AG09319 (cell line): ENCODE measurements at places on chromosomes 5 and 9.

- no peak for DNase-seq
Measured at GRCh38 chr5:173089581-173089980, 33.4 kb downstream of the CREBRF start.

- DNase-seq = no peak
Measured at GRCh38 chr5:149682532-149683075, 47.5 kb upstream of the PPARGC1B start.

GRCh38 chr5:31825518-31826068 is 186.7 kb downstream of the PDZD2 start:
- DNase-seq = peak; percentile 15

GRCh38 chr5:140146523-140146842 is 20.7 kb downstream of the IGIP start:
- DNase-seq = no peak

- DNase-seq = no peak
Measured at GRCh38 chr9:133003071-133003461, 24.6 kb downstream of the GFI1B start.

DNA sequence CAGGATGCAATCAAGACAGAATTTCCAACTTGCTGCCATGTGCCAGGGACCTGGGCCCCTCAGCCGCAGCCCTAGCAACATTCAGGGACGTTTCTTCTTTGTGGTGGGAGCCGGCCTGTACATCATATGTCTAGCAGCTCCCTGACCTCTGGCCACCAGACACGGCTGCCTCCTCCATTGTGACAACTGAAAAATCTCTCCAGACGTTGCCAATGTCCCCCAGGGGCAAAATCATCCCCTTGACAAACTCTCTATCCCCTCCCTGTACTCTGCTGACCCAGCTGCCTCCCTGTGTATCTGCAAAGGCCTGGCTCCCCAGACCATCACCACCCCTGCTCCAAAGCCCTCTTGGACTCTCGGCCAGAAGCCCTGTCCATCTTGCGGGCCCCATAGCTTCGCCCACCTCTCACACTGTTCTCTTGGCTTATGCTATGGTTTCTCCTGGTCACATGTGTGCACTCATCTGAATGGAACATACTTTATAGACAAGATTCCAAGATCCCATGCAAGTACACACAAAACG is 40.8 kb downstream of the BICD2 start:
- DNase-seq = no peak

DNA sequence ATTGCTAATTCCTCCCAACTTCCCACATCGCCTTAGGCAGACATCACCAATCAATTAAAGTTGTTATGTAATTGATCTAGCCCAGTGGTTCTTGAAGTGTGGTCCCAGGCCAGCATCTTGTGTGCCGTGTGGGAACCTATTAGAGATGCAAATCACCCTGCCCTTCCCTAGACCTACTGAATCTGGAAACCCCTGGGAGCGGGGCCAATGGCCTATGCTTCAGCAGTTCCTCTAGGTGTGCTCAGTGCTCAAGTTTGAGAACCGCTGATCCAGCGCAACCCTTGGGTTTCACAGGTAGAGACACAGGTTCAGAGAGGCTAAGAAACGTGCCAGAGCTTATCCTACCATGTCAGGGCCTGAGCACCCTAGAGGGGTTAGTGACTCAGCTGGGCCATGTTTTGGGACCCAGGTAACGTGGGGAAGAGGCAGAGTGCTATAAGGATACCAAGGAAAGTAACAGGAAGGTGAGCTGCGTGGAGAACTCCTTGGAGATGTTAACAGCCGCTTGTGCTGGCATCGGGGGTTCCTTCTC is 4.4 kb downstream of the SLC34A1 start:
- no peak for DNase-seq

DNA sequence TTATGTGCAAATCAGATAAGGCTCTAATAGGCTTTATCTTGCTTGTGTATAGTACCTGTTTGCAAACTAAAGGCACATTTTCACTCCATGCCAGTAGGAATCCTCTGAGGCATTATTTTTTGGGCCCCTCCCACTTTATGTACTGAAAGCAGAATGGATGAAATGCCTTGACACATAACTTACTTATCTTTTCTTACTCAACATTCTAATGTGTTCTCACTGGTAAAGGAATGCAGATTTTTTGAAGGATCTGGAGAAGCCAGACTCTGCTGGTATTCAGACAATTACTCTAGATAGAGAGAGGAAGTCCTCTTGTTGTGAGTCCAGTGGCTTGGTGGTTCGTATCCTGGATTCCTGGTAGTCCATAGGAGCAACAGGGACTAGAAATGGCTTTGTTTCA is 336.7 kb downstream of the CCDC171 start:
- DNase-seq = no peak

DNA sequence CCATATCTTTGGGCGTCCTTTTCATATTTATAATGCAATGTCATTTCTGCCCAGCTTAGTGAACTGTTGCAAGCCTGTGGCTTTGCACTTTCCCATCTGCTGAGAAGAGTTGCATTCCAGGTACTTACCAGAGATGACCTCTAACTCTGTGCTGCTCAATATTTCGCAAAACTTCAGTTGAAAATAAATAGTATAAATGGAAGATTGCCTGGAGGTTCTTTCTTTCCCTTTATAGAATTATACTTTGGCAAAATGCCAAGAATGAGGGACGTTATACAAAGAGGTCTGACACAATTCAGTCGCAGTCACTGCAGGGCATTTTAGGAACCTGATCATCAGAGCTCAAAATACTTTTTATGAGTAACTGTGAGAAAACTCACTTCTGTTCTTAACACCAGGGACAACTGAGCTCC is 18.9 kb upstream of the VLDLR start:
- no peak for DNase-seq

DNA sequence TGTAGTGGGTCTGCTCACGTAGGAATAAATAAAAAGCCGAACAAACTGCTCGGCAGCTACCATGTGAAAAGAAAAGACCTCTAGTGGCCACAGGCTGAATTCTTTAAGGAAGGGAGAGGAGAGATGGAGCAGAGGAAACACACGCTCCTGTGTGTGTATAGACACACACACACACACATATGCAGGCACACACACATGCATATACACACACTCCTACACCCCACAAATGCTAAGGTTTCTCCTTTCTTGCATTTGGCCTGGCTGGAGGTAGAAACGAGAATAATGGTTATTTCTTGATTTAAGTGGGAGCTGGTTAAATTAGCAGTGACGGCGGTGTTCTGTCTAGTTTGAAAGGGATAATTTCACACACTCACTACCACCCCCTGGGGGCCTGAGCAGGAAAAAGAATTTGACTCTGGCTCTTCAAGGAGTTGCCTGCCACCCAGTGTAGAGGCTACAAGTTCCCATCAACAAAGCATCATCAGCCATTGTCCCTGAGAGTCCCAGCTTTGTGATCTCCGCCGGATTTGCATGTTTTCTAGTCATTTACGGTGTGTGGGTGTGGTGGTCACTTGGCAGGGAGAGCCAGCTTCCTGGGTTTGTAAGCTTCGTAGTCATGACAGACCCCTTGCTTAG is at the start of gene INSYN2B:
INSYN2B (minus strand) TSS at position 78 of the 636 bp plus-strand sequence. CDS start 96,597 bp downstream, outside the sequence.
- DNase-seq = peak; percentile 66

- DNase-seq = no peak
Measured at GRCh38 chr5:80752427-80752826, 97.6 kb upstream of the DHFR start.

DNA sequence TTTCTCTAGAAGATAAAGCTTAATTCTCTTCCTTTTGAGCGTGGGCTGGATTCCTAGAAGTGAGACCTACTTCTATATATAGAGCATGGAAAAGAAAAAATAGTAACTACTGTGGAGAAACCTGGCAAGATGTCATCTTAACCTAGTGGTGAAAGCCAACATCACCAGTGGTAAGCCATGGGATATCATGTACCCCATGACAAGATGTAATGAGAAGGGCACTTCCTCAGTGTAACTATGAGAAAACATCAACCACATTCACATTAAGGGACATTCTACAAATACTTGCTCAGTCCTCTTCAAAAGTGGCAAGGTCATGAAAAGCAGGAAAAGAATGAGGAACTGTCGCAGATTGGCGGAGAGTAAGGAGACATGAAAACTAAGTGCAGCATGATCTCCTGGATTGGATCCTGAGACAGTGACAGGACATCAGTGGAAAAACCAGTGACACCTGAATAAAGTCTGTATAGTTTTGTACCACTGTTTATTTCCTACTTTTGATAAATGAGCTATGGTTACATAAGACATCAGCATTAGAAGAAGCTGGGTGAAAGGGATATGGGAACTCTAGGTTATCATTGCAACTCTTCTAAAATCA is 65.4 kb downstream of the PRRC1 start:
- no peak for DNase-seq

GRCh38 chr5:72760259-72760658 is 56.2 kb upstream of the TNPO1 start:
- no peak for DNase-seq

DNA sequence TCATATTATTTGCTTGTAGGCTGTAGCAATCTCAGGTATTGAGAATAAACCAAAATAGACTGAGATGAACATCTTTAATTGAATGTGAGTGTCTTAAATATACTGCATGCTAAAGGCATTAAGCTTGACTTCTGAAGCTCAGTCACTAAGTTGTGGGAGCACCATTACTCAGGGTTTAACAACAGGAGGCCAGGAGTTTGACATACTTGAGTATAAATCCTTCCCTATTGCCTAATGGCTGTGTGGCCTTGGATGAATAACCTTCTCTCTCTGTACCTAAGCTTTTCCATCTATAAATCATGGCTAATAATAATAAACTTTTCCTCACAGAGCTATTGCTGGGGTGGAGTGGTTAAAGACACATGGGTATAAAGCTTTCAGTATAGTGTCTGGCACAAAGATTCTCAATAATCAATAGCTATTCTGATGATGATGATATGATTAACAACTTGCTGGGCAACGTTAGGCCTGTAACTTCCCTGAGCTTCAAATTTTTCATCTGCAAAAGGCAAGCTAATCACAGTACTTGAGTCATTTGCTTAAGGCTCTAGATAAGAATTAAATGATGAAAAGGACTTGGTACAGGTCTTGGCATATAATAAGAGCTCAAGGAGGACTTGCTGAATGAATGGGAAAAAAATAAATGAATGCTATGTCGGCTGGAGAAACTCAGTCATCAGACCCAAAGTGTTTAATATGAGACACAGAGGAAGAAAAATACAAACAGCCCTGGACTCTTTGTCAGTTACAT is 174.0 kb upstream of the IL12B start:
- DNase-seq = no peak

DNA sequence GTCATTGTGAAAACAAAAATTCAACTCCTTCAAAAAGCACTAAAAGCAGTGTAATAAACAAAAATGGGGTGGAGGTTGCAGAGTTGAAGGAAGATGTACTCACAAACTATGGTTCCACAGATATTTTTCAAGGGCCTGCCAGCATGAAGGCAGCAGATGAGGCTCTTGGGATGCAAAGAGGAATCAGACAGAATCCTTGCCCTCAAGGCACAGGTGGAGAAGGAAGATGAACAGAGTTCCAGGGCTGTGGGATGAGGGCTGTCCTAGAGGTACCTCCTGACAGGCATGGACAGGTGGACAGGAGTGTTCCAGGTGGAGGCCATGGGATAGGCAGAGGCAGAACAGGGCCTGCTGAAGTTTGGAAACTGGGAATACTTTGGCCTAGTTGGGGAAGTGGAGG is 140.5 kb upstream of the ANKH start:
- DNase-seq = no peak

DNA sequence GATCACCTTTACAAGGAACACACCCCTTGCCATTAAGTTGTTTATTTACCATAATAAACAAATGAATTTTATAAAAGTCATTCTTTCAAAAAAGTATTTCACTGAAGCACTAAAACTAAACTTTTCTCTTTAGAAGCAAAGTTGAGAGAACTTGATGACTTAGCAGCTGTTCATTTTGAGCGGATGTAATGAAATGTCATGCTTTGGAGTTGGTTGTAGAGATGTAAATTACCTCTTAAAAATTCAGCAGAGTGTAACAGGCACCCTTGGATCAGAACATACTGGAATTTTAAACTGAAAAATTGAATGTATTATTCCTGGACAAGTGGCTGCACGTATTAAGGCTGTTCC is 617.2 kb downstream of the PDE4D start:
- no peak for DNase-seq

DNA sequence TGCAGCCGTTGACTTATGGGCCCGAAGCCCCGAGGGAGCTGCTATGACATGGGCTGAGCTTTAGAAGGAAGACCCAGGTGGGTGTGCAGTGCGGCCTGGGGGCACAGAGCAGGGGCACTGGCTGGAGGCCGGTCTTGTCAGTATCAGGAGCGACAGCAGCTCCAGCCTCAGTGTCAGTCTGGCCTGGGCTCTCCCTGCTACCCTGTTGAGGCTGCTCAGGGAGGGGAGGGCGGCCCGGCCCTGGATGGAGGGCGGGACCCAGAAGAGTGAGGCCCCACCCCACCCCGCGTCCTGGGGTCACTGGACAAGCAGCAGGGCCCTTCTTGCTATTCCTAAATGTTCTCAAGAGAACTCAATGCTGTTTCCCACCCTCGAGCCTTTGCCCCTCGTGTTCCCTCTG is 18.0 kb downstream of the GFI1B start:
- DNase-seq = no peak

GRCh38 chr5:178668579-178668978 is 41.7 kb upstream of the CLK4 start:
- DNase-seq = no peak

- DNase-seq = no peak
Measured at GRCh38 chr5:150623878-150624216, 16.6 kb upstream of the SYNPO start.

DNA sequence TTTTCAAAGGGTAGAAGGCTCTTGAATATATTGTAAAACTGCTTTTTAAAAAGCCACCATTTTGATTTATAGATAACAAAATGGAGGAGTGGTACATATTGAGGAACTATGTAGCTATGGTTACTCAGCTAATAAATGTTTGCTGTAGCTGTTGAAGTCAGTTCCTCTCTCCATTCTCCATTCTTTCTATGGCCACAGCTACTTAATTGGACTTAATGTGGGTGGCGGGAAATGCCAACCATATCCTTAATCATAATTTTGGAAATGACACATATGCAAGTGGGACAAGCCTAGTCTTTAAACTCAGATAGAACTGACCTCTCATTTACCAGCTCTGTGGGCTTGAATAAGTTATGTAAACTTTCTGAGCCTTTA is 10.6 kb downstream of the CDKN2A start:
- DNase-seq = no peak

GRCh38 chr5:142327111-142327842 is 2.5 kb upstream of the SPRY4 start:
- peak; percentile 50 for DNase-seq

- DNase-seq = no peak
Measured at GRCh38 chr5:137228816-137229215, 270.3 kb downstream of the SPOCK1 start.

- DNase-seq = no peak
Measured at GRCh38 chr9:27528886-27529315, 713 bp downstream of the MOB3B start.

DNA sequence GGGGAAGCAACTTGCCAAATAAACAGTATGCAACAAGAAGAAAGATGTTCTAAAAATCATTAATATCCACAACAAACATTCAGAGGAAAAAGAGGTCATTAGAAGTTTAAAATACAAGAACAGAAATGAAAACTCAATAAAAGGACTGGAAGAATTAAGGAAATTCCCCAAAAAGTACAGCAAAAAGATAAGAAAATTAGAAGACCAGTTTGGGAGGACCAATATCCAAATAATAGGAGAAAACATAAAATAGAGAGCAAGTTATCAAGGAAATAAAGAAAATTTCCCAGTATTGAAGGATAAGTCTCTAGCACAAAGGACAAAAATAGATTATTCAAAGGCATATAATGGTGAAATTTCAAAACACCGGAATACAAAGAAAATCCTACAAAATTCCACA is 21.9 kb downstream of the DIAPH1 start:
- DNase-seq = no peak

- no peak for DNase-seq
Measured at GRCh38 chr9:6925836-6926235, 168.1 kb downstream of the KDM4C start.
